Mucosa of gallbladder (tissue), 1 donor: ENCODE measurements at places on chromosomes 1 and 21. TPM values are rescaled to one million over a fixed set of nuclear protein-coding genes. Genes with fewer than 3 reads are reported as not detected.

ATAD3A gene
- total RNA-seq: 27.9 TPM

HSD3B2 gene
- 1.8 TPM for total RNA-seq

SPRR2B gene
- not detected for total RNA-seq

PPM1J gene
- 1.1 TPM for total RNA-seq

IFI44 gene
- 22.7 TPM for total RNA-seq

SETDB1 gene
- total RNA-seq: 42.6 TPM

S100A1 gene
- 3.3 TPM for total RNA-seq

UMODL1 gene
- not detected for total RNA-seq

PLA2G2D gene
- not detected for total RNA-seq

LAMC1 gene
- 140 TPM for total RNA-seq

USH2A gene
- 0.03 TPM for total RNA-seq

GNG4 gene
- total RNA-seq: 0.12 TPM

OR10J1 gene
- not detected for total RNA-seq

NBPF10 gene
- 3.9 TPM for total RNA-seq

KCNN3 gene
- 3.9 TPM for total RNA-seq

CACHD1 gene
- total RNA-seq: 3.8 TPM

SELL gene
- total RNA-seq: 5.6 TPM

ITLN2 gene
- not detected for total RNA-seq

TNFSF4 gene
- total RNA-seq: 1.5 TPM

SLC35F3 gene
- total RNA-seq: 0.12 TPM

SPRR2G gene
- total RNA-seq: not detected

CHI3L1 gene
- 0.40 TPM for total RNA-seq

HSF2BP gene
- total RNA-seq: 0.26 TPM

TRPM2 gene
- total RNA-seq: 13.8 TPM

TNFRSF18 gene
- 1.1 TPM for total RNA-seq

FCGR2B gene
- 19.4 TPM for total RNA-seq

BARHL2 gene
- total RNA-seq: not detected
